ENCODE measurements at places on chromosomes 2 and 18.

- no peak for DNase-seq
Measured at GRCh38 chr2:96888072-96889011, 18.5 kb upstream of the SEMA4C start.

- DNase-seq, result no peak
Measured at GRCh38 chr2:6652251-6652650, 213.5 kb downstream of the CMPK2 start.

GRCh38 chr2:37623406-37623805, 48.0 kb downstream of the CDC42EP3 start:
- no peak for DNase-seq

GRCh38 chr2:107529146-107529545, 297.5 kb upstream of the RGPD4 start:
- DNase-seq, result no peak

DNA sequence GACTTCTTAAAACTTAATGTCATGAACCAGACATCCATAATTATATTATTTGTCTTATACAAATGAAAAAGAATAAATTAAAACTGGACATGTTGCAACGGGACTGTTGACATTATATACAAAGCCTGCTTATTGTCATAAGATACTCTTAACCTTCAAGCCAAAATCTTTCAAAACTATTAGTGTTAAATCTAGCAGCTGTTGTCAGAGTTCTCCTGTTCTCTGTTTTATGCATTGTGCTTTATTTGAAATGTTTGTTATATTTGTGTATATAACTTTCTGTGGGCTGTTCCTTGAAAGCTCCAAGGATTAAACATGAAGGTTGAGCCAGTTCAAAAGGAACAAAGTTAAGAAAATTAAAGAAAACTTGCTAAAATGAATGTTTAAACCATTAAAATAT, 335.5 kb upstream of the NT5C1B start:
- DNase-seq, result no peak

- no peak for DNase-seq
Measured at GRCh38 chr2:190184460-190184859, 121.9 kb upstream of the MSTN start.

GRCh38 chr2:195575016-195575415, 82.0 kb upstream of the SLC39A10 start:
- DNase-seq, result no peak

GRCh38 chr2:18924386-18924785, 335.0 kb upstream of the NT5C1B start:
- DNase-seq, result no peak

DNA sequence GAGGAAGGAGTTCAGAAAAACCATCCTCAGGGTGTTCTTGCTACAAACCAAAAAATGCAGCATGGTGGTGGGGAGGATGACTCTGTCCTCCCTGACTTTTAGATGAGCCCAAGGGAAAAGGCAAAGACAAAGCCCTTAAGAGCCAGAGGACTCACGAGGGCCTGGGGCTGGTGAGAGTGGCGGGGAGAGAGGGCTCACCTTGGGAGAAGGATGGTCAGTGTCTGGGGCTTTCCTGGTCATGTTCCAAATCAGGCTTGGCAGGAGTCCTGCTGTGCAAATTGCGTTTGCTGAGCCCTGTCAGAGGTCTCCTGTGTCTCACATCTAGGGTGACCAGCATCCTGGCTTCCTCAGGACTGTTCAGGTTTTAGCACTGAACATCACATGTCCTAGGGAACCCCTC, 4.7 kb downstream of the UGT1A1 start:
- no peak for DNase-seq

DNA sequence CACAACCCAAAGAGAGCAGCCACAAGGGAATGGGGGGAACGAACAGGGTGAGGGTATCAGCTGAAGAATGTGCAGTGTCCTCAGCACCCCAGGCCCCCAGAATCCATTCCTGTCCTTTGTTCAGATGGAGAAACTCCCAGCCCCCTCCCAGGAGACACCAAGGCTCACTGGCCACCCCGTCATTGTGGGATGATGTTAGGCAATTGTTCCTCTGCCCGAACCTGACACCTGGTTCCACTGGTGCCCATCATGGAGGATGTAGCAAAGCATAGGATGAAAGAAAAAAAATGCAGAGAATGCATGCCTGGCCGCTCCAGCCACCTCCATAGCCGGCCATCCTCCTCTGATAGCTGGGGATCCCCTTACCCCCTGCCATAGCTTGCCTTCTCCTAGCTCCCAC, 197.3 kb upstream of the TWIST2 start:
- no peak for DNase-seq

- no peak for DNase-seq
Measured at GRCh38 chr2:236119003-236119402, 49.2 kb downstream of the GBX2 start.

DNA sequence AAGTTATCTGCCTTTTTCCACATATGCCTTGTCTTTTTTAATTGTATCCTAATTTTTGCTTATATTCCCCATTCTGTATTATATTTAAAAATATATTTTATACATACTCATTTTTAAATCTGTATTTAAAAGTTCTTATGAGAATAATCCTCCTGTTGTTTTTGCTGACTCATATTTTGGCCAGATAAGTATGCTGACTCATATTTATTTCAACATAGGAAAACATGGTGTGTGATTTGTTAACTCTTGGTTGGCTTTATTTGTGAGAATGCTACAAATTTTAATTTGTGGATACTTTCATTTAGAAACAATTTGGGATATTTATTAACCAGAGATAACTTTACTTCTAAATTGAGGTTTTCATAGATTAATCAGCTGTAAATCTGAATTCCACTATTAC, 587.7 kb downstream of the CPS1 start:
- DNase-seq, result no peak

GRCh38 chr2:183105402-183106134, 18.7 kb upstream of the NUP35 start:
- no peak for DNase-seq

GRCh38 chr2:194494401-194494800, 1162.6 kb upstream of the SLC39A10 start:
- no peak for DNase-seq

DNA sequence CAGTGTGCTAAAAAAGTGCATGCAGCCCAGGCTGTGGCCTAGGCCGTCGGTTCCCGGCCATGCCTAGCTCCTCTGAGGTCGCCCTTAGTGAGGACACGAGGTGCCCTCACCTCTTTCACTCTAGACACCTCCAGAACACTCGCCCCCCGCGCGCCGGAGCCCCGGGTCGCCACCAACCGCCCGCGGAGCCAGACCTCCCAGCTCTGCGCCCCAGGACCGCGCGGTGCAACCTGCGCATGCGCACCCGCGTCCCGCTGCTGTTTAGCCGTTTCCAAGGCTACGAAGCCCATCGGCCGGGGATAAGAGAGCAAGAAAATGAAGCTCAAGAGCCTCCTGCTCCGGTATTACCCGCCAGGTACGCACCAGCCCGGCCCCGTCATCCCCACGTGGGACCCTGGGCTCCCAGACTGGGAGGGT, at the start of gene DAW1:
DAW1 (plus strand) TSS at position 257 of the 417 bp plus-strand sequence; CDS start at position 316, 59 bp downstream.
- peak; percentile 13 for DNase-seq

- no peak for DNase-seq
Measured at GRCh38 chr18:43934322-43934721, 657.0 kb upstream of the SYT4 start.

- no peak for DNase-seq
Measured at GRCh38 chr2:218130377-218130776, 4.5 kb downstream of the CXCR2 start.

- DNase-seq, result no peak
Measured at GRCh38 chr18:47543080-47543479, 291.6 kb upstream of the SKOR2 start.

GRCh38 chr18:71666481-71666880, 877.7 kb downstream of the CBLN2 start:
- no peak for DNase-seq

DNA sequence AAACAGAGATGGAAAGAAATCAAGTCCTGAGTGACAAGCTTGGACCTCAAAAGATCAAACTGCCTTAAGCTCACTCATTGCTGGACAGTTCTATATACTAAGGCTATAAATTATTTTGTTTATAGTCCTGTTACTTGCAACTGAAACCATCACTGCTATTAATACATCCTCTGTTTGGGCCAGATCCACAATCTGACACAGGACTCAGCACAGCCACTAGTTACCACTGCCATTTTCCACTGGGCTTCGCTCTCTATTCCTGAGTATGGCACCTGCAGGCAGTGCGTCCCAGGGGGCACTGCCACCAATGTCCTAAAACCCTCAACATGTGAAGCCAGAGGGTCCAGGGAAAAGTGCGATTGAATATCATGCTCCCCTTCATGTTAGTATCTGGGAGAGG, 52.3 kb downstream of the CYP26B1 start:
- no peak for DNase-seq

GRCh38 chr2:137000811-137001210, 235.5 kb downstream of the THSD7B start:
- no peak for DNase-seq

DNA sequence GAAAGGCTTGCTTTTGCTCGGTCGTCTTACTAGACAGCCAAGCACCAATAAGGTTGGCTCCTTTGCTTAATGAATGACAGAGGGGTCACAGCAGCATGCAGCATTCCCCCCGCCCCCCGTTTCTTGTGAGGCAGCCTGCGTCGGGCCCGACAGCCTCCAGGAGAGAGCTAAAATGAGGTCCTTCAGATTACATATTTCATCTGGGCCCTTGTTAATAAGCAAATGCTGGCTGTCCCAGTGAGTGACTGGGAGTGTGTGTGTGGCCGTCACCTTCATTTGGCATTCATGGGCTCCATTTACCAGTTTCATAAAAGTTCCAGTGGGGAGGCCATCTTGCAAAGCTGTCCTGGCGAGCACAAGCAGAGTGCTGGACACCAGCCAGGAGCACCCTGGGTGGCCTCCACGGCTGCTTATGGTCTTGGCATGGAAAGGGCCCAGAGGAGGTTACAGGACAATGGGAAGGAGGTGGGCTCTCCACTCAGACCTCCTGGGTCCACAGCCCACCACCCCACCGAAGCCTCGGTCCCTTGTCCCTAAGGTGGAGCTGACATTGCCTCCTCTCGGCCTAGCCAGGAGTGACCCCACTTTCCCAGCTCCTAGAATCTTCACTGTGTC, 37.2 kb downstream of the ODC1 start:
- no peak for DNase-seq

GRCh38 chr2:219614076-219614860, 13.2 kb upstream of the SLC4A3 start:
- no peak for DNase-seq

DNA sequence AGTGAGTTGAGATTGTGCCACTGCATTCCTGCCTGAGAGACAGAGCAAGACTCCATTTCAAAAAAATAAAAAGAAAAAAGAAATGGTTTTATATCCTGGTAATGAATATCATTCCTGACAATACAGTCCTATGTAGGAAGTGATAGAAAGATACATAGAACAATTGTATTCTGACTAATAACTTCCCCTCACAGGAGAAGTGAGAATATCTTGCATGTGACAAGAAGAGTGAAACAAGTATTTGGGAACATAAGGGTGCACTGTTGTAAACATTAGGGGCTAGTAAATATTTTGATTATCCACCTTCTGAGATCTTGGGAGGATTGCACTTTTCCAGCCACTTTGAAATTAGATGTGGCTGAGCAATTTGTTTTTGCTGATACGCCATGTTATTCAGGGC, 40.7 kb downstream of the KLHL14 start:
- no peak for DNase-seq

DNA sequence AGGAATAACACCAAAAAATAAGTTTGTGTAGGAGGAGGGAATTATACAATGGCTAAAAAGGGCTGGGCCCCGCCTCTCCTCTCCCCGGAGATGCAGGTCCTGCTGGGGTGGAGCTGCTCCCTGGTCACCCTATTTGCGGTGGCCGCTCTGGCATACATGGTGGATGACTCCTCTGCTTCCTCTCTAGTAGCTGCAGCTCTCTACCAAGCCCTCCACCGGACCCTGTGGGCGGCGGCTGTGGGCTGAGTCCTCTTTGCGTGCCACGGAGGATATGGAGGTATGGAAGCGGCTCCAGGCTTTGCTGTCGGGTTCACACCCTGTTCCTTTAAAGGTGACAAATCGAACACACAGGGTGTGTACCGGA, 77.1 kb upstream of the SEC11C start:
- DNase-seq, result no peak

DNA sequence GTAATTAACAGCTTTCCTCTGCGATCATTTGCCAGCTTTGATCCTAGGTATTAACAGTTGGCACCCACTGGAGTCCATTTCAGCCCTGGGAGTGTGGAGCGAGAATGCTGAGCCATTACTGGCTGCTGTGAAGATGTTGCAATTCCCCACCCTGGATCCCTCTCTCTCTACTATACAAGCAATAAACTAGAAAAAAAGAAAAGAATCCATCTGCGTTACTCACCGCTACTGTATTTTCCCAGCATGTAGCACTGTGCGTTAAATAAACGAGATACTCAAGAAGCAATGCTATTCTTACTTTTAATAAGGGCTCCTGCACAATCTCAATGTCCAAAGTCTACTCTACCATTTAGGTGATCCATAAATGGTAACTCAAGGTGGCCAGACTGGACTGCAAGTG, 8.5 kb downstream of the RTTN start:
- no peak for DNase-seq

DNA sequence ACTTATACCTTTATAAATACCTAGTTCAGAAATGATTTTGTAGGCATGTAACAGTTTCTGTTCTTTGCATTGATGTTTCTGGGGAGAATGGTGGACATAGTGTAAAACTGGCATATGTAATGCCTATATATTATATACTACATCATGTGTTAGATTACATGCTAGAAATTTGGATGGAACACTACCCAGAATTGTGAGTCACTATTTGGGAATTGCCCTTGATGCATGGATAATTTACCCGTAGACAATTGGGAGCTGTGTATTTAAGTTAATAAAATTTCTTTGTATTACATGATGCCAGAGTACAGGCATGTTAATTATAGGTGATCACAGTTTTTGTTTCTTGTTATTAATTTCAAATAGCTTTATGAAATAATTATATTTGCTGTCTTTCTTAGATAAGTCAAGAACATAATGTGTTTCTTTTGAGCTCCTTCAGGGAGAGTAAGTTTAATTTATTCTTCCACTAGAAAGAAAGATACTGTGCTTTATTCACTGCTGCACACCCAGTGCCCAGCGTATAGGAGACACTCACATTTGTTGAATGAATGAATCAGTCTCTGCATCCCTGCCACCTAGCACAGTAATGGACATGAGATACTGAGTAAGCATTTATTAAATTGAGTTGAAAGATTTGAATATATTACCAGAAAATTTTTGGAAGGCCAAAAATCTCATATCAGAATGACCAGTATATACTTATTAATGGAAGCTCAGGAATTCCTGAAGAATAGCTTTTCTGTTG, 16.9 kb downstream of the ACSL3 start:
- DNase-seq, result no peak
